ENCODE measurements at places on chromosomes 4 and X. TPM values are rescaled to one million over a fixed set of nuclear protein-coding genes. Genes with fewer than 3 reads are reported as not detected.

The RNF212 gene
- total RNA-seq = 7.1 TPM

The L1CAM gene
- under 0.01 TPM for total RNA-seq

The GLRA2 gene
- total RNA-seq = not detected

The DMD gene
- 13.8 TPM for total RNA-seq

The CLIC2 gene
- total RNA-seq = 1.2 TPM

The DCX gene
- total RNA-seq = not detected

The HERC5 gene
- 0.88 TPM for total RNA-seq

The ATG4A gene
- total RNA-seq = 9.1 TPM

The CXCL11 gene
- total RNA-seq = not detected

DNA sequence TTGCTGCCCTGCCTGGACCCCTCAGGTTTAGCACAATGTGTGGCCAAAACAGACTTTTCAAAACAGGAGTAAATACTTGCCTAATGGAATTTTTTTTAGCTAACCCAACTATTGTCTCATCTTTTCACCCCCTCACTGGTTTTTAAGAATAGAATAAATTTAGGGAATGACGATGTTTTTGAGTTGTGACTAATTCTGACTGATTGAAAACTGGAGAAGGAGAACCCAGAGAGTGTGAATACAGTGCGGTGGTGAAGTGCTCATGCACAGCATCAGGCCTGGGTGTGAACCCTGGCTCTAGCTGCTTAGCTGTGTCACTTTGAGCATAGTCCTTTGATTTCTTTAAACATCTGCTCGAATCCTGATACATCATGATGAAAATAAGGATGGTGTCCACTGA, 10.5 kb downstream of the ANTXR2 start:
- H3K36me3 ChIP-seq = peaks cover 36% of the 10 kb centered on the region
- peak overlapping the region; percentile 50 for H3K27ac ChIP-seq
- DNase-seq = peak; percentile 30
- no peak overlapping the region for H3K4me3 ChIP-seq
- no peaks in the 10 kb centered on the region for H3K27me3 ChIP-seq

GRCh38 chr4:147629783-147630730, 12.9 kb downstream of the TMEM184C start:
- peaks cover 48% of the 10 kb centered on the region for H3K36me3 ChIP-seq
- no peak overlapping the region for H3K4me3 ChIP-seq
- H3K4me1 ChIP-seq = no peaks in the 10 kb centered on the region
- H3K27me3 ChIP-seq = no peaks in the 10 kb centered on the region

GRCh38 chr4:119540249-119540648, 88.4 kb downstream of the PDE5A start:
- no peak overlapping the region for H3K27ac ChIP-seq
- H3K36me3 ChIP-seq = peaks cover 50% of the 10 kb centered on the region
- DNase-seq = no peak

- no peaks in the 10 kb centered on the region for H3K27me3 ChIP-seq
- no peaks in the 10 kb centered on the region for H3K4me1 ChIP-seq
- no peak overlapping the region for H3K27ac ChIP-seq
- H3K36me3 ChIP-seq = no peaks in the 10 kb centered on the region
- H3K4me3 ChIP-seq = no peak overlapping the region
These were observed 231.9 kb upstream of the FAT4 start for GRCh38 chr4:125082729-125083417.

GRCh38 chr4:56323327-56323726, 64.0 kb downstream of the AASDH start:
- no peak overlapping the region for H3K27ac ChIP-seq
- no peak overlapping the region for H3K4me3 ChIP-seq
- DNase-seq = no peak
- H3K36me3 ChIP-seq = no peaks in the 10 kb centered on the region
- H3K4me1 ChIP-seq = no peaks in the 10 kb centered on the region

- no peaks in the 10 kb centered on the region for H3K27me3 ChIP-seq
- H3K36me3 ChIP-seq = no peaks in the 10 kb centered on the region
- H3K4me3 ChIP-seq = no peak overlapping the region
- no peak for DNase-seq
- H3K4me1 ChIP-seq = no peaks in the 10 kb centered on the region
These were observed 1148.8 kb upstream of the PCDH7 start for GRCh38 chr4:29571322-29571721.

- H3K36me3 ChIP-seq = peaks cover 43% of the 10 kb centered on the region
- H3K4me3 ChIP-seq = no peak overlapping the region
- DNase-seq = no peak
- H3K4me1 ChIP-seq = no peaks in the 10 kb centered on the region
- H3K27me3 ChIP-seq = no peaks in the 10 kb centered on the region
These were observed 18.5 kb downstream of the LAP3 start for GRCh38 chr4:17595471-17596005.

- H3K4me3 ChIP-seq = no peak overlapping the region
- no peaks in the 10 kb centered on the region for H3K27me3 ChIP-seq
- no peak overlapping the region for H3K27ac ChIP-seq
- peak; percentile 11 for DNase-seq
- no peaks in the 10 kb centered on the region for H3K36me3 ChIP-seq
- H3K4me1 ChIP-seq = no peaks in the 10 kb centered on the region
These were observed 320.7 kb upstream of the FTHL17 start for GRCh38 chrX:31392513-31392912.

DNA sequence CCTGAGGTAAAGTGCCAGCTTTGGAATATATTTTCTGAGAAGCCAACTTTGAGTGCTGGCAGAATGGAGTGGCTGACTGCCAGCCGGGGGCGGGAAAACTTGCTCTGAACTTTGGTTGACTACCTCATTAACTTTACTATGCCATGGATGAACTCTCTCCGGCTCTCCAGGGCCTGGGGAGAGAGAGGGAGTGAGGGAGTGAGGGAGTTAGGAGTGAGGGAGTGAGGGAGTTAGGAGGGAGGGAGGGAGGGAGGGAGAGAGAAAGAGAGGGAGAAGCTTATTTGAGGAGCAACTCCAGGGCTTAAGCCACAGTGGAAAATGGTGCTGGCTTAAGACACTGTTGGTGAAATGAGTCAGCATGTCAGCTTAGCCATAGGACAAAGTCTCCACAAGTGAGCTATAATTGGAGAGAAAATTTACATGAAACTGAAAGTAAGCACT, 280.9 kb upstream of the RPS6KA3 start:
- no peaks in the 10 kb centered on the region for H3K36me3 ChIP-seq
- DNase-seq = peak; percentile 1
- no peaks in the 10 kb centered on the region for H3K27me3 ChIP-seq
- no peak overlapping the region for H3K27ac ChIP-seq

GRCh38 chrX:67622053-67622585, 78.3 kb downstream of the AR start:
- no peak overlapping the region for H3K27ac ChIP-seq
- H3K36me3 ChIP-seq = no peaks in the 10 kb centered on the region
- H3K4me3 ChIP-seq = no peak overlapping the region
- no peaks in the 10 kb centered on the region for H3K27me3 ChIP-seq

- no peaks in the 10 kb centered on the region for H3K36me3 ChIP-seq
- peak; percentile 84 for DNase-seq
- H3K4me3 ChIP-seq = peak overlapping the region; percentile 77
- peaks cover 23% of the 10 kb centered on the region for H3K27me3 ChIP-seq
- H3K4me1 ChIP-seq = peaks cover 27% of the 10 kb centered on the region
- H3K27ac ChIP-seq = no peak overlapping the region
These were observed 2.4 kb upstream of the PCDH10 start for GRCh38 chr4:133146574-133147241.

DNA sequence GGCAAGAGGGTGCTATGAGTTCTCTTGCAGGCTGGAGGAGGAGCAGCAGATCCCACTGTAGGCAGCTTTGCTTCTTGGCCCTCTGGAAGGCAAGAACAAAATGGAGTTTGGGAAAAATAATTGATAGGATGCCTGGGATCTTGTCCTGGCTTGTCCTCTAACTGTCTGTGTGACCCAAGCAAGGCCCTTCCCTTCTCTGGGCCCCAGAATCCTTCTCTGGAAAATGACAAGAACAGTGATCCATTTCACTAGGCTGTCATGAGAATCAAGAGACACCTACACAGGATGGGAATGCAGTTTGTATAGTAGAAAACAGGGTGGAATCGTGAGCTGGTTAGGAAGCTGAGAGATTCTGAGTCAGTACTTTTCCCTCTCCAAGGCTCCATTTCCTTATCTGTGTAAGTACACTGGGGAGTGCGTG, 133.3 kb downstream of the PJA1 start:
- no peak overlapping the region for H3K27ac ChIP-seq
- H3K4me3 ChIP-seq = no peak overlapping the region
- H3K27me3 ChIP-seq = peaks cover 34% of the 10 kb centered on the region
- no peaks in the 10 kb centered on the region for H3K4me1 ChIP-seq
